K562 (cell line): ENCODE measurements at places on chromosomes 2 and 18.

- DNase-seq = no peak
Measured at GRCh38 chr2:111519071-111519470, 364.9 kb downstream of the ANAPC1 start.

DNA sequence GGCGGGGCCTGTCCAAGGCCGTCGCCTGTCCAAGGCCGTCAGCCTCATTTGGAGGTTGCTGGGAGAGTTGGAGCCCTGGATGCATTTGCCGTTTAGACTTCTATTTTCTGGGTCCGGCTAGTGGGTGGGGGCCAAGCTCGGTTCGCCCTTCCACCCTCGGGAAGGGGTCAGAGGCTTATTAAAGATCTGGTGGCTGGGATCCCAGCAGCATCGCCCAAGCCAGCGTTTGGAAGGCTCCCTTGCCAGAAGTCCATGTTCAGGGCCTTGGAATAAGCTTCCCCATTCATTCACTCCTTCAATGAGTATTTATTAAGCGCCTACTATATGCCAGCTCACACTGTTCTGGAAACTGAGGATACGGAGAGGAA lies 516 bp upstream of the DOCK10 start:
- DNase-seq = no peak

DNA sequence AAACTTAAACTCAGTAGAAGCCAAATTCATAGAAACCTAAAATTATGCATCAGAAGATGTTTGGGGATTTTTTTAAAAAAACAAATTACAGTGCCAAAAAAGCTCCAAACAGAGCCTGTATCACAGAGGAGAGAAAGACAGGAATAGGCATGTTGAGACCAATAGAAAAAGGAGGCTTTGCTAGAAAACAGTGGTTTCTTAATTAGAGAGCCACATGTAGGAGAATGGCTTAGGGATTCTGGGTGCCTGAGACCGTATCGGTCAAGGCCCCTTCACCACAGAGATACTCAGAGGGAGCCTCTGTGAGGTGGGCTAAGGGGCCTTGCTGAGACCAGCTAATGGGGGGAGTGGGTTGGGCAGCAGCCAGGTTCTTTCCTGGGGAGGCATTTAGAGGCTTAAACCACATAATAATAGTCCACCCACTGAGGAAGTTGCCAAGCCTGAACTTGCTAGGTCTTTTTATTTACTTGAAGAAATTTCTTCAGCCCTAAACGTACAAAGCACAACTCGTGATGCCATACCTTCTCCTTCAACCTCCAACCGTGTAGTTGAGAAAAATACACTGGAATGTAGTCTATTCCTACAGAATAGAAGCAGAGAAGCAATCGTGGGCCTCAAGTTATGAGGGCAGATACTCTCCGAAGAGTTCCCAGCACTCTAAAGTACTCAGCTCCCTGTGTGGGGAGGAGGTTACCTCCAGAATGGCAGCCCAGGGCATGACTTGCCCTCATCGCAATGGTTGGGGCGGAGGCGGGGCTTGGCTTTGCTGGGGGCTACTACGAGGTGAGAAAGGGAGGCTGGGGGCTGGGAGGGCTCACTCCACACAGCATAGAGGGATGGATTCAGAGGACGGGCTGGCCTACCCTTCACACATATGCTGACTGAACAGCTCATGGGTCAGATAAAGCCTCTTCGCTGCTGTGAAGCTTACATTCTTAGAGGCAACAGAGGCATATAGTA lies 237.9 kb downstream of the TPGS2 start:
- no peak for DNase-seq

GRCh38 chr2:8848328-8849100 lies 11.1 kb upstream of the KIDINS220 start:
- no peak for DNase-seq

DNA sequence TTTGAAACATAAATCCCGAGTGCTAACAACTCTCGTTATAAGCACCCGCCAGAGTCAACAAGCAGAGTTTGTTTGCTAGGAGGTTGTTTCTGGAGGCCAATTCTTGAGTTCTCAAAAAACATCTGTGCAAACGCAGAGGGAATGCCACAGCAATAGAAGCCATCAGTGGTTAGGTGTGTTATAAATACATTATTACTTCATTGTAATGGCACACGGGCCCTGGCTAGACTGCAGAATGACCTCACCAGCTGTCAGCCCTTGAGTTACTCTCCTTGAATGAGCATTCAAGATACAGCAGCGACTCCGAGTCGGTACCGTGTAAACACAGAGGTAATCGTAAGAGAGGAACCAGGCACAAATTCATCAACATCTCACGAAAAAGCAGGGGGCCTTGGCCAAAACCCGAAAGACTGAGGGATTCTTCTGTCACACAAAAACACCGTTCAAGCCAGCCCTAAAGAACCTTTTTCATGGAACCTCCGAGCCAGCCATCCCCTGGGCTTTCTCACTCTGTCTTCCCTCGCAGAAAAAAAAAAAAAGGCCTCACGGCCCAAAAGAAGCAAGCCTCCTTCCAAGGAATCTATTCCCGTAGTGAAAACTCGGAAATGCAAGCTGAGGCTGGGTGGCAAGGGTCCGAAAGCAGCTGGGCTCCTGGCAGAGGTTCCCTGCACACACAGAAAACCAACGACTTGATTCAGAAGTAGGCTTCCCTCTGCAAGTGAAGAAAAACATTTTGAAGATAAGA lies 133.7 kb upstream of the MEIS1 start:
- no peak for DNase-seq

GRCh38 chr2:216298719-216299495 lies 73.4 kb downstream of the MARCHF4 start:
- DNase-seq = no peak

DNA sequence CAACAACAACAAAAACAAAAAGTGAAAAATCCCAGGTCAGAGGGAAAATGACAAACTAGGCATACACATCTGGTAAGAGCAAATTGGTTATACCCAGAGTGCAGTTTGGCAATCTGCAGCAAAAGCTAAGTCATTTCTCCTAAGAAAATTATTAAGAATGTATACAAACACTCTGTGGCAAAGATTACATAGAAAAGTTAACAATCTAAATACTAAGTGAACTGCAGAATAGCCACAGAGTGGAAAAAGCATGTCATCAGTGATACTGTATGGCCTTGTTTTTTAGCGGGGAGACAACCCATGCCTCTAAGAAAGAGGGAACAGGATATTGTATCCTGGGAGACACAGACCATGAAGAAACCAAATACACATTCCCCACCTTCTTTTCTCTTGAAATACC lies 136.0 kb upstream of the ITGB6 start:
- DNase-seq = no peak

GRCh38 chr18:79599441-79599931 lies 80.1 kb upstream of the CTDP1 start:
- no peak for DNase-seq

GRCh38 chr2:154814856-154815255 lies 116.4 kb downstream of the KCNJ3 start:
- DNase-seq = no peak

GRCh38 chr2:230929381-230930148 lies 4.5 kb upstream of the GPR55 start:
- no peak for DNase-seq

DNA sequence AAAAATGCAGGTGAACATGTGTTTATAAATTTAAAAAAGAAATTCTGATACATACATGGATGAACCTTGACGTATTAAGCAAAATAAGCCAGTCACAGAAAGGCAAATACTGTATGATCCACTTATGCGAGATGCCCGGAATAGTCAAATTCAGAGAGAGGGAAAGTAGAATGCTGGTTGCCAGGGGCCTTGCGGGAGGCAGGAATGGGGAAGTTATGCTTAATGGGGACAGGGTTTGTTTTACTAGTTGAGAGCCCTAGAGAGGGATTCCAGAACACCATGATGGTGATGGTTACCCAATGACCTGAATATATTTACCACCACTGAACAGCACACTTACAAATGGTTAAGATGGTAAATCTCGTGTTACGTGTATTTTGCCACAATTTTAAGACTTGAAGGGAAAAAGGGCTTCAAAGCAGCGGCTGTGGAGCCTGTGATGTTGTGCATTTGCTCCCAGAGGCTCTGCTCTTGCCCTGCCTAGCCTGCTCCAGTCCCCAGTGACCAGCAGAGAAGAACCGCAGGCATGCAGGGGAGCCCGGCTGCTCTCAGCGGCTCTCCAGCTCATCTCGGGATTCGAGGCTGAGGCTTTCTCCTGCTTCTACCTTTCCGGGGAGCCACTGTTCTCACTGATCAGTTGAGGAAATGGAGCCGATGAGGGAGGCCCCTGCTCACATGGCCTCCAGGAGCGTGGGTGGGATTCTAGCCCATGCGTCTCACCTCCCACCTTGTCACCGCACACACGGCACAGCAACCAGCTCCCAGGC lies 51.7 kb upstream of the TFCP2L1 start:
- DNase-seq = no peak

DNA sequence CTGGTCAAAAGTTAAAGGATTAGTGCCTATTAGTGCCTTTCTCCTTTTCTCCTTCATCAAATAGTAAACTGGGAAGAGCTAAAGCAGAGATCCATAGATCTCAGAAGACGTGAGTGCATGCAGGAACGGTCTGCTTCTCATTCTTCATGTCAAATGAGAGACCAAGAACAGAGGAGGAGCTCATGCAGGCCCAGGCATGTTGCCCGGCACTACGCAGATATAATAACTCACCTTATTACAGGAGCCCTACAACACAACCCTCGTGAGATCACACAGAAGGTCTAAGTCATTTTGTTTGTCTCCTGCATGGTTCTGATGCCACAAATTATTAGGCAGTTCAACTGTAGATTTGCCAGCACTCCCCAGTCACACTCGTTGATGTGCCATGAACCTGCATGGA lies 71.8 kb downstream of the CMPK2 start:
- DNase-seq = no peak

DNA sequence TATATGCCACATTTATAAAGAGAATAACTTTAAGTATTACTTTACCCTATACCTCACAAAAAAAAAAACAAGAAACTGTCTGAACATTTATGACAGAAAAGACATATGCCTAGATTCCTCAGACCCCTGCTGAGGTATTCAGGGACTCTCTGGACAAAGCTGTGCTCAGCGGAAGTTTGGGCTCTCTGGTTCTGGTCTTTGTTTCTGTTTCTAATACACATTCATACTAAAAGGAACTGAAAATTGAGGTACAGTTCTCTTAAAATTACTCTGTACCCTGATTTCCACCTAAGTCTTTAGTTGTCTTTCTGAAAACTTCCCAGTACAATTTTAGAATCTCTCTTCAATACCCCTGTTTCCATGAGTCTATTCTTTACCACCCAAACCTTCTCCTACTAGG lies 160.3 kb downstream of the IKZF2 start:
- no peak for DNase-seq

DNA sequence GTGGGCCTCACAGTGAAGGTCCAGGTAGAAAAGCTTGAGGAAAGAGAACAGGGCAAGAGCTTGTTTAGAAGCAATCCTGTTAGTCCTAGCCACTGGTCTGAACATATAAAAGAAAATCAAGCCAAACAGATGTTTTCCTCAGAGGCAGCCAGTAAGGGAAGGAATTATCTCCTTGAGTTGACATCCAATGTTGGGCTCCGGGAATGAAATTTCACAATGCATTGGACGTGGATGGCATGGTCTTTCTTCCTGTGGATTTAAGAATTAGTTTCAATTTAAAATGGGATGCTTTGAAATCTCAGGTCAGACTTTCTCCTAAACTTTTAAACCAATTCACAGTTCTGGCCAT lies 92.1 kb downstream of the ACKR3 start:
- no peak for DNase-seq

- DNase-seq = peak; percentile 10
Measured at GRCh38 chr2:108169982-108170625, 69.7 kb upstream of the SULT1C3 start.

- no peak for DNase-seq
Measured at GRCh38 chr2:239930871-239931771, 94.0 kb downstream of the NDUFA10 start.

GRCh38 chr18:54210463-54210862 lies 14.0 kb downstream of the MBD2 start:
- DNase-seq = no peak

DNA sequence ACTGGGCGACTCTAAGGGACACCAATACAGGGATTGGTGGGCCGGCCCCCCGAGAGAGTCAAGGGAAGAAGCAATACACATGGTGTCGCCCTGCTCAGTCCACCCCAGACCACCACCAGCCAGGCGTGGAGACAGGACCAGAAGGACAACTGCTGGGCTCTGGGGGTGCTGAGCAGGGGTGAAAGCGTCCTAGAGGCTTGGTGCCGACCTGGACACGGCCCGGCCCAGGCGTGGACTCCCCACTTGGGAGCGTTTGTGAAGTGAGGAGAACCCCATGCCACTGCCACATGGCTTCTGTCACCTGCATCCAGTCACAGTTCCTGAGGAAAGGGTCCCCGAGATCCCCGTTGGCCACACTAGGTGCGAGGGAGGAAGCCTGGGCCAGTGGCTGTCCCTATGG lies 35.4 kb upstream of the ITM2C start:
- DNase-seq = no peak

DNA sequence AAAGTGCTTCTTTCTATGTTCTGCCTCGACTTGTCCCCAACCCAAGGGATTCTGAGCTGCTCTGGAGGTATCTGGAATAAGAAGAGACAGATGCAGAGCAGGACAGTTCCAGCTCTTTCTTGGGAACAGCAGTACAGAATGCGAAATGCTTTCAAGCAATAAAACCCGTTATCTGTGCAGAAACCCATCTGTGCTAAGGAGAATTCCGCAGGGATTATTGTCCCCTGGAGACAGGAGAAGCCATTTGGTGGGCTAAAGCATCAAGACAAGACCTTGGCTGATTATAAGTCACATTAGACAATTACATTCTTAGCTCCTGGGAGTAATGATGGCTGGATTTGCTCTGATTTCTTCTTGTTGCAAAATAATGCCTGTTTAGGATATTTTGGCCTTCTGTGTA lies 185.4 kb upstream of the GLI2 start:
- no peak for DNase-seq

DNA sequence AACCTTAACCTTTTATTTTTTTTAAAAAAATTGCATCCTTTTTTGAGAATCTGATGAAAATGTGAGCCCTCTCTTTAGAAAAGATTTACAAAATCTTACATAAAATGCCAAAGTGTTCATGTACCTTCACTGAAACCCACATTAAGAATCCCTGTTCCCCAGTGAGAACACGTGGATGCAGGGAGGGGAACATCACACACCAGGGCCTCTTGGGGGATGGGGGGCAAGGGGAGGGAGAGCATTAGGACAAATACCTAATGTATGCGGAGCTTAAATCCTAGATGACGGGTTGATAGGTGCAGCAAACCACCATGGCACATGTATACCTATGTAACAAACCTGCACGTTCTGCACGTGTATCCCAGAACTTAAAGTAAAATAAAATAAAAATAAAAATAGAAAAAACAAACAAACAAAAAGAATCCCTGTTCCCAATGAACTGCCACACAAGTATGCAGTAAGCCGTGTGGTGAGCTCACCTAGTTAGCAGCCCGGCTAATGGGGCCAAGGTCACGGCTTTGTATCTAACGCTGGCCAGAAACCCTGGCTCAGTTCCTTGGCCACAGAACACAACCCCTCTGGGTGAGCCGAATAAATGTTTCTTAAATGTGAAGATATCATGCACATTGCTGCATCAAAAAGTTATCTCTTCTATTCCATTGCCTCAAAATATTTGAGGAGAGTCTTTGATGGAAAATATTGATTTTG lies 41.4 kb downstream of the CHST9 start:
- no peak for DNase-seq

GRCh38 chr2:163518762-163519161 lies 217.0 kb downstream of the FIGN start:
- DNase-seq = no peak
